ENCODE measurements at places on chromosomes 1 and 21.

DNA sequence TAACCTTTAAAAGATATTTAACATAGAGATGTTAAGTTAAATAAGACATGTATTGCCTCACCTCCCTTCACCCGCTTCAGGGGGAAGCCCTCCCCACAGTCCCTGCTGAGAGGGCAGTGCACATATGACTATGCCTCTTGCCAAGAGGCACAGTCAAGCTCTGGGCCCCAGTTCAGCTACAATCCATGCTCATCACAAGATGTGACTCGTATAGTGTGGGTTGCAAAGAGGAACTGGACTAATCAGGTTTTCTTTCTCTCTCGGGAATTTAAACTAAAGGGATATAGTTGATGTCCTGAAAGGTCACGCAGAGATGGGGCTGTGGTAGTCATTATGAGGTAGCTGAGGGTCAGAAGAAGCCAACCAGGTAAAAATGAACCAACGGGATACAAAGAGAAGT lies 35.6 kb downstream of the LYST start:
- DNase-seq = peak; percentile 14

GRCh38 chr1:7278827-7279765 lies 492.0 kb upstream of the VAMP3 start:
- no peak for DNase-seq

DNA sequence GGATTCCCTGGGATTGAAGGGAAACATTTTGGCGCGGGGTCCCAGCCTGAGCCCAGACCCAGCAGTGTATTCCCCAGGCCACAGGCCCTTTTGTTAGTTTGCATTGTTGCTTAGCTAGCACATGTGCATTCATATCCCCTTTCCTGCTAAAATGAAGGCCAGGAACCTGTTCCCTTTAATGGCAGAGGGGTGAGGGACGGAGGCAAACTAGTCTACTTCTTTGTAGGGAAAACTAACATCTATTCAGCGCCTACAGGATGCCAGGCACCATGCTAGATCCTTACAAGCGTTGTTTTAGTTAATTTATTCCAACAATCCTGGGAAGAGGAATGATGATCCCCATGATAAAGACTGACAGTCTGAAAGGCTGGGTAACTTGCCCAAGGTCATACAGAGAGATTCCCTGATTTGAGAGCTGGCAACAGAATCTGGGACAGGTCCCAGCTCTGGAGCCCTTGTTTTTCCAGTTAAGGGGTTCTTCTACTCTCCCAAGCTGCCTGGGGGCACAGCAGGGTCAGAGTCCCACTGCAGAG lies 595 bp upstream of the E2F2 start:
- DNase-seq = no peak

DNA sequence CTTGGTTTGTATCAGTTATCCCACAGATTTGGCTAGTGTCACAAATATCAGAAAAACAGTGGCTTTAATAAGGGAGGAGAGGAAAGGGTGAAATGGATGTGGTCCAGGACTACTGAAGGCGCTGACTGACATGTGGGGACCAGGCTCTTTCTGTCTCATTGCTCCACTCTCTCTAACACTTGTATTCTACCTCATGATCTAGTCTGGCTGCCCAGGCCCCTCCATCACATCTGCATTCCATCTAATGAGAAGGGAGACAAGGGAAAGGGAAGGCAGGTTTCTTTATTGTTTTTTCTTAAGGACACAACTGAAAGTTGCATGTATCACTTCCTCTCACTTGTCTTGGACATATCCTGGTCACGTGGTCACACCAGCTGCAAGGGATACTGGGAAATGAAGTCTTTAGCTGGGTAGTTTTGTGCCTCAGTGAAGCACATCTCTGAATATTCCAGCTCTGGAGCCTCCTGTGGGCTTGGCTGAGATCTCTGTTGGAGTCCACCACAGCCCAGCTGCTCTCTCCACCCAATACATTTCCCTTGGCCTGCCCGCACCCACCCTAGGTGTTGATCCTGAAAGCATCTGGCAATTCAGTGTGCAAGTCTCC lies 42.0 kb upstream of the PADI2 start:
- no peak for DNase-seq

DNA sequence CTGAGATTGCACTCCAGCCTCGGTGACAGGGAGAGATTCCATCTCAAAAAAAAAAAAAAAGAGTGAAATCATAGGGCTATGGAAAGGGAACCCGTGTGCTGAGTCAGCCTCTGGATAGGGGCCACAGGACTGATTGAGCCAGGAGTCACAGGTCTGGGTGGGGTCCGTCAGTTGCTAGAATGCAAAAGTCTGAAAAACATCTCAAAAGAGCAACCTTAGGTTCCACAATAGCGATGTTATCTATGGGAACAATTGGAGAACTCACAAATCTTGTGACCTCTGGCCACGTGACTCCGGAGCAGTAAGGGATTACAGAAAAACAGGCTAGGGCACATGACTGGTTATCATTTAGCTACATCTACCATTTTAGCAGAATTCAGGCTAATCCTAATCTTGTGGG lies 32.8 kb upstream of the GREM2 start:
- no peak for DNase-seq

DNA sequence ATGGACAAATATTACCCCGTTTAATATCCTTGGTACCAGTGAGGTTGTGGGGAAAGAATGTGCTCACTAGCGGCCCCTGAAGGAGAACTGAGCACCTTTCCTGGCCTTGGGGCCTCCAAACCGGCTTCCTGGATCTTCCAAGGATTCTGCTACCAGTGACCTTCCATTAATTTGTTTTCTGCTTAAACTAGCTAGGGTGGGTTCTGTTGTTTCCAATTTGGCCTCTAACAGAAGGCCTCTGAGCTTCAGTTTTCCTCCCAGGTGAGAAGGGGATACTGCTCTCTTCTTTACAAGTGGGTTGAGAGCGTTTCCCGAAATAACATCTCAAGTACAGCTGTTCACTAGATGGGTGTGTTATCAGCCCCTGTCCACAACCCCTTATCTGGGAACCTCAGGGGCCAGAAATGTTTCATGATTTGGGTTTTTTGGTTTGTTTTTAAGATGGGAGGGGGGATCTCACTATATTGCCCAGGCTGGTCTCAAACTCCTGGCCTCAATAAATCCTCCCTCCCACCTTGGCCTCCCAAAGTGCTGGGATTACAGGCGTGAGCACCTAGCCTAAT lies 16.9 kb upstream of the IFNGR2 start:
- no peak for DNase-seq

DNA sequence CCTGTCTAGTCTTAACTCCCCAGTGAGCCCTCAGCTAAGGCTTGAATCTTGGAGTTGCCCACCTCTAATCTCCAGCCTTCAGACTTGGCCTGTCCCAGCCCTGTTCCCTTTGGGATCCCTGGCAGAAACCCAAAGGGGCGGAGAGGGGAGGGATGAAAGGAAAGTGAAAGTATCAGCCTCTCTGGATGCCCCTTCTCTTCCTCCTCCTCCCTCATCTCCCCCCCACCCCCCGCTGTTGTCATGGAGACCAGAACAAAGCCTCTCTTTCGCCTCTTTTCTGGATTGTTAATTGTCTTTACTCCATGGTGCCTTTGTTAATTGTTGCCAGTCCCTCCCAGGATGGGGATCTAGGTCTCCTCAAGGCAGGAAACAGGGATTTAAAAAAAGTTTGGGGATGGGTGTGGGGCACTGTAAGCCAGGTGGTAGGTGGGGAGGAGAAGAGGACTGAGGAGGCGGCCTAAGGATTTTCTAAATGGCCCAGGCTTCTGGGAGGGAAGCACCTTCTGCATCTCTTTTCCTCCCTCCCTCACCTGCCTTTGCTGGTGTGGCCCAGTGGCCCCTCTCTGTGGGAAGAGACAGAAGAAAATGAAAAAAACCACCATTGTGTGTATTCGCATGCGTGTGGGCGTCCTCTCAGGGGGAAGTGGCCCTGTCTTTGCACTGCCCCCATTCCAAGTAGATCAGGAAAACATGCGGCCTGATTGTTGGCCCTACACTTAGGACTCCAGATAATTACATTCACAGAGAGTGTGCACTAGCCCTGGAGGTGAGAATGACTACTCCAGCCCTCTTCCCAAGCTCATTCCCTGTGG lies 7.5 kb upstream of the SOX13 start:
- DNase-seq = peak; percentile 91

DNA sequence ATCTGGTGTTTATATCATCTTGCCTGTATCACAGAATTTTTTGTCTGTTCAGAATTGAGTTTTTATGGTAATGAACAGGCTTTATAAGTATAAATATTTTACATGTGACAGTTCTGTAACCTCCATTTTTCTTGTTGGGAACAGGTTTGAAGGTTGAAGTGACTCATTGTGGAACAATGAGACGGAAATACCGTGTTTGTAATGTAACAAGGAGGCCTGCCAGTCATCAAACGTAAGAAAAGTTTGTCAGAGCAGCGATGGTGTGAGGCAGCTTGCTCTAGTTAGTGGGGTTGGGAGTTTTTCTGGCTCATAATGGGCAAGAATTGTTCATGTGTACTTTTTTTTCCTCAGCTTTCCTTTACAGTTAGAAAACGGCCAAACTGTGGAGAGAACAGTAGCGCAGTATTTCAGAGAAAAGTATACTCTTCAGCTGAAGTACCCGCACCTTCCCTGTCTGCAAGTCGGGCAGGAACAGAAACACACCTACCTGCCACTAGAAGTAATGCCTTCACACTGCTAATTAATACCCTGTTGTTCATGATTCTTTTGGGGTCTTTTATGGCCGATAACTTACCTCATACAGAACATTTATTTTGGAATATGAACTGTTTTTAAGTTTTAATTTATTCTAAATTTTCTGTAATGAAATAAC lies 75.2 kb upstream of the TEKT2 start:
- no peak for DNase-seq

DNA sequence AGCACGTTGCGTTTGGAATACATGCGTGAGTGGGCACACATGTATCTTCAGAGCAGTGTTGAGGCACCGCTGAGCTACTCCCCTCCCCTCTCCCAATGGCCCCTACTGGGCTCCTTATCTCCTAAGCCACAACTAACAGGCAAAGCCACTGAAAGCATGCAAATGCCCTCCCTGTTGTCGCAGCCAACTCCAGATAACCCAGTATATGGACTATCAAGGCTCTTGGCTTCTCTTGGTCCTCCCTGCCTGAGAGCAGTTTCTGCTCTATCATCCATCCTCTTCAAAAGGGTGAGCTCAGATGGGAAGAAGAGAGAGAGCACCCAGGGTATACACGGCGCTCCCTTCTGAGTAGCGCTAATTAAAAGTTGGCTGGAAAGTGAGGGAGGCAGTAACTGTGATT lies 58.5 kb upstream of the CNTN2 start:
- DNase-seq = no peak

DNA sequence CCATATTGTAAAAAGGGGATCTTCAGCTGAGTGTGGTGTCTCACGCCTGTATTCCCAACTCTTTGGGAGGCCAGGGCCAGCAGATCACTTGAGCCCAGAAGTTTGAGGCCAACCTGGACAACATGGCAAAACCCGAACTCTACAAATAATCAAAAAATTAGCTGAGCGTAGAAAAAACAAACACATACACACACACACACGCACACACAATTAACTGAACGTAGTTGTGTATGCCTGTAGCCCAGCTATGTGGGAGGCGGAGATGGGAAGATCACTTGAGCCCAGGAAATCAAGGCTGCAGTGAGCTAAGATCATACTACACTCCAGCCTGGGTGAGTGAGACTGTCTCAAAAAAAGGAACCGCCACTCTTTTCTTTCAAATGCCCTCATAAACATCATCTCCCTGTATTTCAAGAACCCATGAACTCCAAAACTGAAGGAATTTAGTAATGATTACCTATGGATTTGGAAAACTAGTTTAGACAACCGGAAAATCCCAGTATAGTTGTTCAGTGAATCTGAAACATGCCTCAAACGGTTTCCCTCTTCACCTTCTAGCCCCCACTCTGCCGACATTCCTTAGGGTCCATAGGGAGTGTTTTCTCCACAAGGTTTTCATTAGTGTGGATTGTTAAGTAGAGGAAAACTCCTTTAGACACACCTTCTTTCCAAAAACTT lies 4.5 kb downstream of the TXNIP start:
- no peak for DNase-seq

DNA sequence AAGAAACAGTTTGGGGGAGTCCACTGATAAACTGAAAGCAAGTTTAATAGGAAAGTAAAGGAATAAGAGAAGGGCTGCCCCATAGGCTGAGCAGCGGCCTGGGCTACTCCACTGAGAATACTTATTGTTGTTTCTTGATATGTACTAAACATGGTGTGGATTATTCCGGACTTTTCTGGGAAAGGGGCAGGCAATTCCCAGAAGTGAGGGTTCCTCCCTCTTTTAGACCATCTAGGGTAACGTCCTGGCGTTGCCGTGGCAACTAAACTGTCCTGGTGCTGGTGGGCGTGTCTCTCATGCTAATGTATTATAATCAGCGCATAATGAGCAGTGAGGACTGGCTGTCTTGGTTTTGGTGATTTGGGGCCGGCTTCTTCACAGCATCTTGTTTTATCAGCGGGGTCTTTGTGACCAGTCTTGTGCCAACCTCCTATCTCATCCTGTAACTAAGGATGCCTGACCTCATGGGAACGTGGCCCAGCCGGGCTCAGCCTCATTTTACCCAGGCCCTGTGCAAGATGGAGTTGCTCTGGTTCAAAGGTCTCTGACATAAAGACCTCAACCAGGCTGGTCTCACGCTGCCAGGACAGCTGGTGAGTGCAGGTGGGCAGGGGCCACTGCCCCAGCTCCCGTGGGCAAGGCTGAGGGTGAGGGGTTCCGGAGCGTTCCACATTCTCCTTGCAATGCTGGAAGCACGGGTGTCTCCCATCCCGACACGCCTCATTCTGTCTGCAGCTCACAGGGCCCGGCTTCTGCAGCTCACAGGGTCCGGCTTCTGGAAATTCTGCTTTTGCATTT lies 19.6 kb upstream of the C1orf159 start:
- no peak for DNase-seq

- DNase-seq = no peak
Measured at GRCh38 chr1:17216078-17216477, 11.2 kb downstream of the PADI1 start.

GRCh38 chr1:228174482-228175315 lies 9.1 kb downstream of the IBA57 start:
- DNase-seq = no peak

GRCh38 chr21:33051925-33052324 lies 18.0 kb upstream of the OLIG1 start:
- DNase-seq = peak; percentile 27

GRCh38 chr1:17612831-17613230 lies 73.3 kb downstream of the ARHGEF10L start:
- DNase-seq = no peak

DNA sequence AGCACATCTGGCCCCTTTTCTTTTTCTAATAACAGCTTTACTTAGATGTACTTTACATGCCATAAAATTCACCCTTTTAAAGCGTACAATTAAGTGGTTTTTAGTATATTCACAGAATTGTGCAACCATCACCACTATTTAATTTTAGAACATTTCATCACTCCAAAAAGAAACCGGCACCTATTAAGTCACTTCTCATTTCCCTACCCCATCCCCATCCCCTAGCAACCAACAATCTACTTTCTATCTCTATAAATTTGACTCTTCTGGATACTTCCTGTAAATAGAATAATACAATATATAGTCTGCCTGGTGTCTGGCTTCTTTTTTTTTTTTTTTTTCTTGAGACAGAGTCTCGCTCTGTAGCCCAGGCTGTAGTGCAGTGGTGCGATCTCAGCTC lies 59.5 kb upstream of the ENAH start:
- DNase-seq = no peak

All from hippocampal formation (tissue), 2 donors.